ENCODE measurements at places on chromosomes 16 and 17. TPM values are rescaled to one million over a fixed set of nuclear protein-coding genes. Genes with fewer than 3 reads are reported as not detected.

- peaks cover 5% of the 10 kb centered on the region for H3K36me3 ChIP-seq
- peaks cover 54% of the 10 kb centered on the region for H3K4me1 ChIP-seq
- no peaks in the 10 kb centered on the region for H3K27me3 ChIP-seq
- H3K4me3 ChIP-seq, result no peak overlapping the region
- peak overlapping the region; percentile 98 for H3K27ac ChIP-seq
- peak; percentile 50 for DNase-seq
Measured at GRCh38 chr16:27238016-27238587, 30.5 kb downstream of the NSMCE1 start.

- no peak overlapping the region for H3K4me3 ChIP-seq
- H3K27ac ChIP-seq, result no peak overlapping the region
- H3K4me1 ChIP-seq, result no peaks in the 10 kb centered on the region
- no peaks in the 10 kb centered on the region for H3K36me3 ChIP-seq
Measured at GRCh38 chr17:19686400-19687090, 29.8 kb downstream of the SLC47A2 start.

DNA sequence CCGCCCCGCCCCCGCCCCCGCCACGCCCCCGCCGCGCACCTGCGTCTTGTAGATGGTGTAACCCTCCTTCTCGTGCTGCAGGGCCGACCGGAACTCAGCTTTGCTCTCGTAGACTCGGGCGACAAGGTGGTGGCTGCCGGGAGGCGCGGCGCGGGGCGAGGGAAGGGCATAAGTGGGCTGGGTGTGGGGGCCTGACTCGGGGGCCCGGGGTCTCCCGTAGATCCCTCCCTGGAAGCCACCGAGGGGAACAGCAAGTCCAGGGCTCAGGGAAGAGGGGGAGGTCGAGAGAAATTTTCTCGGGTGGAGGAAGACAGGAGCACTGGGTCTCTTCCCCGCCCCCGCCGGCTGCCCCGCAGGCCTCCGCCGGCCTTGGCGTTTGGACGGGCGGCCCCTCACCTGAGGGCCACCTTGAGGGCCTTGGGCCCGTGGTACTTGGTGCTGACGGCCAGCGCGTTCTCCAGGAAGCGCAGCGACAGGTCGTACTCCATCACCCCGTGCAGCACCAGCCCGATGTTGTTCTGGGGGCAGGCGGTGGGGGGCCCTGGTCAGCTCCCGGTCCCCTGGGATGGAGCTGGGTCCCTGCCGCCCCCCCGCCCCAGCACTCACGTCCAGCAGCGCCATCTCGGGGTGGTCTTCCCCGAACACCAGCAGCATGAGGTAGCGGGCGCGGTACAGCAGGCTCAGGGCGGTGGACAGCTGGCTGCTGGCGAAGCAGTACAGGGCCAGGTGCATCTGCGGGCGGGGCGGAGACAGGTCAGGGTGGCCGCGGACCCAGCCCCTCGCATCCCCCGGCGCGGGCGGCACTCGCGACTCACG is 19.4 kb downstream of the CLUH start:
- no peaks in the 10 kb centered on the region for H3K27me3 ChIP-seq
- H3K27ac ChIP-seq, result no peak overlapping the region
- H3K4me1 ChIP-seq, result no peaks in the 10 kb centered on the region
- no peak overlapping the region for H3K4me3 ChIP-seq
- DNase-seq, result no peak

Gene TMEM107
- 23.7 TPM for total RNA-seq

GRCh38 chr16:80158766-80159165 is 382.0 kb upstream of the DYNLRB2 start:
- H3K4me1 ChIP-seq, result no peaks in the 10 kb centered on the region
- H3K27me3 ChIP-seq, result peaks cover 5% of the 10 kb centered on the region
- H3K36me3 ChIP-seq, result no peaks in the 10 kb centered on the region
- DNase-seq, result no peak
- H3K4me3 ChIP-seq, result no peak overlapping the region

DNA sequence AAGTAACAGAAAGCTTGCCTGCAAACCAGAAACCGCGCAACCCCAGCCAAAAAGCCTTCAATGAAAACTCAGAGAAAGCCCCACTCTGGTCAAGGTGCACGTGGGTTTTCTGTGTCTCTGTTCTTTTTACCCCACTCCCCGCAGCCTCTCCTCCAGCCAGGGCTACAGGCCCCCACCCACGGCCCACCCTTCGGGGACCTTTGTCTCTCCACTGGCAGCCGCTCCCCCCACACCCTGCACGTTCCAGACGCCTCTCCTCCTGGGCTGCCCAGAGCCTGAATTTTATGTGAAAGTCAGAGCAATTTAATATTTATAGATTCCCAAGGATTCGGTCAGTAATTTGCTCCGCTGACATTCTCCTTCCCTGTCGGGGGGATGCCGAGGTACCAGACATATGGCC is 24.2 kb downstream of the MRM3 start:
- H3K36me3 ChIP-seq, result no peaks in the 10 kb centered on the region
- no peak overlapping the region for H3K4me3 ChIP-seq

DNA sequence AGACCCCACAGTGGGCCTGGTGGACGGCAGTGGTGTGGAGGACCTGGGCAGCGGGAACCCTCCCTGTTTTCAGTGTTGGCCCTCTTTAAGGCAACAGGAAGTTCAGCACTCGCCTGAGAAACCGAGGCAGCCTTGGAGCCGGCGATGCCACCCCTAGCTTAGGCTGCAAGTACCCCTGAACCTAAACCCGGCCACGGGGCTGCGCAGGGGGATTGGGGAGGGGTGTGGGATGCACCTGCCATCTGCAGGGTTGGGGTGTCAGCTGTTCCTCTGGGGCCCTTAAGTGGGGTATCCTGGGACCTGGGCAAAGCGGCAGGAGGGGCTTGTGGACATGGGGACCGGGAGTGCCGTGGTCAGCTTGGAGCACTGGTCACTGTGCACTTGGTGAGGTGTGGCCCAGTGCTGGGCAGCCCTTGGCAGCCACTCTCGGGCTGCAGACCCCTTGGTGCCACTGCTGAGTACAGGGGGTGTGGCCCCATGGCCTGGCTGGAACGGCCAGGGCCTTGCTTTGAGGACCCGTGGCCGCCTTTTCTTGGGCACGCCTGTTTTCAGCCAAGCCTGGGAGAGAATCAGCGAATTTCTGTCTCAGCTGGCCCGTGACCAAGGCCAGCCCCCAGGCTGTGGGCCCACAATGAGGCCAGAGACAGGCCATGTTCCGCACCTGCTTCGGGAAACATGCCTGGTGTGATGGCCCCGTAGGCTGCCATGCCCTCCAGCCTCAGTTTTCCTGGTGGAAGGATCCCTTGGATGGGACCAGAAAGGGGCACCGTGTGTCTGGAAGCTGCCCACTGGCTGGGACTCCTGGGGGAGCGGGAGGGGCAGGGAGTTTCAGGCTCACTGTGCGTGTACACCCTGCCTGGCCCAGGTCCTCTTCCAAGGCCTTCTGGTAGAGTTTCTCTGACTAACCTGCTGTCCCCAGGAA is 4.1 kb upstream of the SLC25A10 start:
- H3K27ac ChIP-seq, result no peak overlapping the region
- peaks cover 3% of the 10 kb centered on the region for H3K27me3 ChIP-seq
- H3K4me1 ChIP-seq, result peaks cover 14% of the 10 kb centered on the region

Gene CCL1
- total RNA-seq, result not detected

- no peak overlapping the region for H3K4me3 ChIP-seq
- no peaks in the 10 kb centered on the region for H3K27me3 ChIP-seq
- H3K4me1 ChIP-seq, result peaks cover 28% of the 10 kb centered on the region
- H3K36me3 ChIP-seq, result peaks cover 5% of the 10 kb centered on the region
Measured at GRCh38 chr17:8935191-8935590, 30.3 kb downstream of the PIK3R5 start.

- H3K27me3 ChIP-seq, result no peaks in the 10 kb centered on the region
- no peak overlapping the region for H3K4me3 ChIP-seq
- DNase-seq, result no peak
Measured at GRCh38 chr17:28788100-28788499, 44.3 kb downstream of the TRAF4 start.

GRCh38 chr16:73298562-73298961 is 250.6 kb upstream of the ZFHX3 start:
- no peak overlapping the region for H3K27ac ChIP-seq
- H3K4me1 ChIP-seq, result no peaks in the 10 kb centered on the region
- H3K36me3 ChIP-seq, result no peaks in the 10 kb centered on the region

- no peak overlapping the region for H3K27ac ChIP-seq
- no peaks in the 10 kb centered on the region for H3K27me3 ChIP-seq
- DNase-seq, result no peak
- no peak overlapping the region for H3K4me3 ChIP-seq
Measured at GRCh38 chr17:21140911-21141310, 14.1 kb downstream of the DHRS7B start.

Gene AANAT
- total RNA-seq, result not detected

Gene PRAC2
- not detected for total RNA-seq

DNA sequence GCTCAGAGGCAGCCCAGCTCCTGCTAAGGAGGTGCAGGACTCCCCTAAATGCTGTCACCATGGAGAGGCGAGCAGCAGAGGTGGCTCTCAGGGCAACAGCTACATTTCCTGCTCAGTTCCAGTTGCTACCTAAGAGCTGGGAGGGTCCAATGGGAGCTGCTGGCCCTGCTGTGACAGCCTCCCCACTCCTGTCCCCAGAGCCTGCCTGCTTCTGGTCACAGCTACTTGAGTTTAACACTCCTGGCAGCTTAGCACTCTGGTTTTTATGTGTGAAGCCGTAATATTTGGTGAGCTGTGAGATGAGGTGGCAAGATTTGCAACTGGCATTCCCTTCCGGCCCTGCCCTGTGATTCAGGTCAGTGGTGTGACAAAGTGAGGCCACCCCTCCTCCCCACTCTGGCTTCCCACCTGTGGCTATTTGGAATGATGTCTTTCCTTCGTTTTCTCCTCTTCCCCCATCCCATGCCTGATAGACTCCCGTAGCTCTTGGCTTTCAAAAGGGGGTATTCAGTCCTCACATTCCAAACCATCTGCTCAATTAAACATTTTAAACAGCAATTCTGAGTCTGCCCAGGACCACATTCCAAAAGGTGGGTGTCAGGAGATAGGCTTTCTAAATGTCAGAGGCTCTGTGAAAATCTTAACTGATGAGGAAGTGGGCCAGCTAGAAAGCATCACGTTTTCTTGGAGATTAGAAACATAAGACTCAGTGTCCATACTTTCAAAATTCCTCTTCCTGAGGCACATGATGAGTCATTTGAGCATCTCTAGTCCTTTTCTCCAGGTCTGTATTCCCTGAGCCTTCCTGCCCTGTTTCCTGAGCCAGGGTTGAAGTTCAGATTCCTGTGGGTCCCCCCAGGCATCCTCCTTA is 42.6 kb upstream of the SKAP1 start:
- no peak overlapping the region for H3K4me3 ChIP-seq
- peak overlapping the region; percentile 35 for H3K27ac ChIP-seq
- DNase-seq, result no peak

DNA sequence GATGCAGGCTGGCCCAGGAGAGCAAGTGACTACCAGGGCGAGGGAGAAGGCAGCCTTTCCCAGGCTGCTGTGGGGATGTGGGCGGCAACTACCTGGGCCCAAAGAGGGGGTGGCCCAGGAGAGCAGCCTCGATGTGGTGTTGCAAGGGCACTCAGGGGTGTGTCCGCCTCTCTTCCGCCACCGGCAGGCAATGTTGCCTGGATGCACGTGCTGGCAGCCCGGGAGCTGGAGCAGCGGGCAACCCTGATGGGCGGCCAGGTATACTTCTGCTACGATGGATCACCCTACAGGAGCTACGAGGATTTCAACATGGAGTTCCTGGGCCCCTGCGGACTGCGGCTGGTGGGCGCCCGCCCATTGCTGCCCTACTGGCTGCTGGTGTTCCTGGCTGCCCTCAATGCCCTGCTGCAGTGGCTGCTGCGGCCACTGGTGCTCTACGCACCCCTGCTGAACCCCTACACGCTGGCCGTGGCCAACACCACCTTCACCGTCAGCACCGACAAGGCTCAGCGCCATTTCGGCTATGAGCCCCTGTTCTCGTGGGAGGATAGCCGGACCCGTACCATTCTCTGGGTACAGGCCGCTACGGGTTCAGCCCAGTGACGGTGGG is 2.7 kb downstream of the HSD3B7 start:
- H3K4me1 ChIP-seq, result peaks cover 9% of the 10 kb centered on the region
- no peak for DNase-seq
- H3K4me3 ChIP-seq, result no peak overlapping the region

- H3K4me1 ChIP-seq, result peaks cover 31% of the 10 kb centered on the region
- peaks cover 18% of the 10 kb centered on the region for H3K36me3 ChIP-seq
- DNase-seq, result no peak
- H3K27ac ChIP-seq, result peak overlapping the region; percentile 65
- no peaks in the 10 kb centered on the region for H3K27me3 ChIP-seq
Measured at GRCh38 chr16:28986046-28986445, 1.2 kb downstream of the LAT start.

DNA sequence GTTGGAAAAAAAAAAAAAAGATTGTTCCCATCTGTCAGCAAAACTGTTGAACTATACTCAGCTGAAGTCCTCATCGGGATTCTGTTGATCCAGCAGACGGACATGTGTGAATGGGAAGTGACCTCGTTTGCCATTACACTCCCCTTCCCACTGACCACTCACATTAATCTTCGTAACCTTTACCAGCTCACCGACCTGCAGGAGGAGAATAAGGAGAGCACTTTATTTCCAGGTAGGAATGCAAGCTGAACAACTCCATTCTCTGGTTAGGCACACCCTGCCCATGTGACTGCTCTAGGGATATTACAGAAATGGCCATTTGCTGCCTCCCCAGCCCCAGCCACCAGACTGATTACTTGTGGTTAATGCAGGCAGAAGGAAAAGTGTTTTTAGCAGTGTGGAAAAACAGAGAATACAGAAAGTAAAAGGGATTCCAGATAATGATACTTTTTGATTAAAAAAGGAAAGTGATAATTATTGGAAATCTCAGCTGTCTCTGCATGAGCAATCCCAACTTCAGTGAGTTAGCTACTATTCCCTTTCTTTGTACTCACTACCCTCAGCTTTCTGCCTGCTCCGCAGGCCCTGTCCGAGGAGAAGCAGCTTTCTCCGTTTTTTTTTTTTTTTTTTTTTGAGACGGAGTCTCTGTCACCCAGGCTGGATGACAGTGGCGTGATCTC is 23.6 kb upstream of the YWHAE start:
- H3K27ac ChIP-seq, result no peak overlapping the region
- DNase-seq, result no peak
- no peak overlapping the region for H3K4me3 ChIP-seq
- peaks cover 14% of the 10 kb centered on the region for H3K36me3 ChIP-seq
- H3K27me3 ChIP-seq, result no peaks in the 10 kb centered on the region

- no peaks in the 10 kb centered on the region for H3K27me3 ChIP-seq
- no peak for DNase-seq
- no peaks in the 10 kb centered on the region for H3K36me3 ChIP-seq
- H3K4me3 ChIP-seq, result no peak overlapping the region
- no peak overlapping the region for H3K27ac ChIP-seq
Measured at GRCh38 chr17:12634789-12635414, 30.8 kb upstream of the MYOCD start.

Gene GRB2
- 132 TPM for total RNA-seq

DNA sequence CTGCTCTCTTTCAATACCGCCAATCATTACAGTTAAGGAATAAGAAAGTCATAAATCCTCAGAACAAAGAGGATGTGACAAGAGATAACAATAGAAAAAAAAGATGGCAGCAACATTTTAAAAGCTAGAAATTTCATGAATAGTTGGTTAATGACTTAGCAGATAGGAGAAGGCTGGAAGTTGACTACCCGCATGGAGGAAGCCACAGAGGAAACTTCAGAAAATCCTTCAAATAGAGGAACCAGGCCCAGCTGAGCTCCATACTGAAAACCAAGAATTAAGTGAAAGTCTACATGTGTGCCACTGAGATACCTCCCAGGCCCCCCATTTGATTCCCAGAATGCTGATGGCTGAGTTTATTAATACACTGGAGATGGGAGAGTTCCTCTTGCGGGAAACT is 109.3 kb downstream of the GSG1L start:
- H3K27me3 ChIP-seq, result no peaks in the 10 kb centered on the region
- H3K27ac ChIP-seq, result no peak overlapping the region
- no peaks in the 10 kb centered on the region for H3K36me3 ChIP-seq
- no peak overlapping the region for H3K4me3 ChIP-seq

GRCh38 chr16:81846105-81846504 is 67.0 kb downstream of the PLCG2 start:
- H3K4me1 ChIP-seq, result peaks cover 22% of the 10 kb centered on the region
- no peak for DNase-seq
- no peak overlapping the region for H3K4me3 ChIP-seq
- H3K36me3 ChIP-seq, result no peaks in the 10 kb centered on the region

All from T-cell (primary cell).